CMK (cell line): ENCODE measurements at places on chromosomes 7 and 10.

- DNase-seq, result no peak
Measured at GRCh38 chr10:70479165-70479581, 606 bp downstream of the PALD1 start.

GRCh38 chr10:130190737-130191115 is 54.5 kb downstream of the GLRX3 start:
- no peak for DNase-seq

GRCh38 chr10:12381536-12382156 is 32.3 kb downstream of the CAMK1D start:
- no peak for DNase-seq

DNA sequence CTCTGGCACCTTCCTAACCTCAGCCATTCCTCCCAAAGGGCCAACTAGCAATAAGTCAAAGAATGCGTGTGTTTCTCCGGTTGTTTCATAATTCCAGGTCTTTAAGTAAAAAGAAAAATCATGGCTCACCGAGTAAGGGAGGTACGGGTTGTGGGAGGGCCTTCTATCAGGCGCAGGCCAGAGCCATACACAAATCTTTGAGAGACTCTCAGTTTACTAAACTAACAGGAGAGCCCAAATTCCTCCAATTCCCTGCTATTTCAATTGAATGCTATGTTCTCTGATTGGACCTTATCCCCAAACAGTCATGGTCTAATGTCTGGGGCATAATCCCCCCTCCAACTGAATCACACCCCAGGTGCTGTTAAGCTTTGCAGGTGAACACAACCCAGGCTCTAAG is 26.2 kb upstream of the SLF2 start:
- no peak for DNase-seq

- no peak for DNase-seq
Measured at GRCh38 chr10:6574664-6575176, 5.4 kb downstream of the PRKCQ start.

DNA sequence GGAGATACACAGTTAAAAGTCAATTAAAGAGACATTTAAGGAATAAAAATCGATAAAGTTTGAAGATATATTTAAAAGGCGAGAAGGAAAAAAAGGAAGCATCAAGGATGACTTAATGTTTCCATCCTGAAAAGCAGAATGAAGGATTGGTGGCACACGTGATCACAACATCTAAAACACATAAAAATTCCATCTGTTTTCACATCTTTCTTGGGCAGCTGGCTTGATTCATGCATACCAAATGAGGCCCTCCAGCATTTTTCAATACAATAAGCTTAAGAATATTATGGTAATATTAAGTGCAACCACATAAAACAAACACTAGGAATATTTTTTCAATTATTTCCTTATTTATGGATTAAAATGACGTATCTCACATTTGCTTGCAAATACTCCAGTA is 112.6 kb downstream of the TPK1 start:
- no peak for DNase-seq

- DNase-seq, result no peak
Measured at GRCh38 chr7:23544913-23545354, 13.2 kb upstream of the TRA2A start.

DNA sequence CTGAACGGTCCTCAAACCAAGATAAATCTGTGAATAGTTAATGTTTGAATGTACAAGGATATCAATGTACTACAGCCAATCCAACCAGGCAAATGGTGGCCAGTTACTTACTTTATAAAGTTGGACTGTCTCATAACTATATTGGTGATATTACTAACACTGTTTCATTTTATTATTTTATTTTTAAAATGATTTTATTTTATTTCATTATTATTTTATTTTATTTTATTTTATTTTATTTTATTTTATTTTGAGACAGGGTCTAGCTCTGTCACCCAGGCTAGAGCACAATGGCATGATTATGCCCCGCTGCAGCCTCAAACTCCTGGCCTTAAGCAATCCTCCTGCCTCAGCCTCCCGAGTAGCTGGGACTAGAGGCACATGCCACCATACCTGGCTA is 6.8 kb downstream of the IL15RA start:
- DNase-seq, result no peak

- no peak for DNase-seq
Measured at GRCh38 chr7:87506246-87507180, 31.0 kb upstream of the ABCB4 start.

DNA sequence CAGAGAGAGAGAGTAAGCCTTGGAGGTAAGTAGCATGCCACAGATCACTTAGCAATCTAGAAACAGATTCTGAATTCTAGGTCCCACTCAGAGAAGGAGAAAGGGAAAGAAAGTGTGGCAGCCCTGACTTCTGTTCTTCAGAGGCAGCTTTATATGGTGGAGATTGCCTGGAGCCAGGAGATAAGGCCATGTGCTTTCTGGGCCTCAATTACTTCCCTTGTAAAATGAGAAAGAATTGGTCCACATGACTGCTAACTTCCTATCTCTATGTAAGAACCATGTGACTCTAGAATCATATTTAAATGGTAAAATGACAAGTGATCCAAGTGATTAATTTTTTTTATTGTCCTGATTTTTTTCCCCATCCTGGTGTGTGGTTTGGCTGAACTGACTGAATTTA is 64.1 kb downstream of the HHEX start:
- no peak for DNase-seq

DNA sequence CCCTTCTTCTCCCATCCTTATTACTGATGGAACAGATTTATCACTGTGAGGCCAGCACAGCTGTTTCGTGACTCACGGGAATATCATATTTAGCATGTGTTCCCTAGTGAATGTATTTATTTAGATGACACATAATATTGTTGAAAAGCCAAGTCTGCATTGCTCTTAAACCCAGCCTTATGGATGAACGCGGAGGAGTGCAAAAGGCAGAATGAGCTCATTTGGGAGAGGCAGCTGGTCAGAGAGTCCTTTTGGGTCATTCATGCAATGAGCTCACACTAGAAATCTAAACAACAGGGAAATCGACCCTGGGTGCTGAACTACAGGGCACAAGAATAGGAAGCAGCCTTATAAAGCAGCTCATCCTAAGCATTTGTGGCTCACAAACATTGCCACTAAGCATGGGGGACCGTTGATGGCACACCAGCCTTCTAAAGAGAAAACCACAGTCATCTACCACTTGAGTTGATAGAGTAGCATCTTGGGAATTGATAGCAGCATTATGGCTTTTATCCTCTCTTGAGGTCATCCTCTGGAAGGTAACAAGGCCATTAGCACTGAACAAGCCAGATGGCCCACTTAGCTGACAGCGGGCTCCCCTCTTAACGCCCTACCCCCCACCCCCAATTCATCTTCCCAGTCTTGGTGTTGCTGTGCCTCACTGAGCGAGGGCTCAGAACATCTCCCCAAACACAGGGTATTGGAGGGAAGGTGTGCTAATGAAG is 32.9 kb upstream of the SDK1 start:
- DNase-seq, result no peak

DNA sequence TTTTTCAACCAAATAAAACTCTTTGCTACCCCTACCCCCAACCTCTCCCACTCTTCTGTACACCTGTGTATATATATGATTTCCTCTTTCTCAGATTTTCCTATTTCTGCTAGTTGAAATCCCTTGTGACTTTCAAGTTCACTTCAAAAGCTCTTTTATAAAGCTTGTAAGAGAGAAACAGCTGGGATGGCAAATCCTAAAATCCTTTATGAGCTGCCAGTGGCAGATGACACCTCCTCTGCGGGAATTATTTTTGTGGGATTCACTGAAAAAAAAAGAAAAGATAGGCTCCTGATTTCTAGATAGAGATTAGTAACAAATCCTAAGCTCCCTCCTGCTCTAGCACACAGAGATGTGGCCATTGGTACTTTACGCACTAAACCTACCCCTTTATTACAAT is 92.9 kb downstream of the AHR start:
- no peak for DNase-seq

DNA sequence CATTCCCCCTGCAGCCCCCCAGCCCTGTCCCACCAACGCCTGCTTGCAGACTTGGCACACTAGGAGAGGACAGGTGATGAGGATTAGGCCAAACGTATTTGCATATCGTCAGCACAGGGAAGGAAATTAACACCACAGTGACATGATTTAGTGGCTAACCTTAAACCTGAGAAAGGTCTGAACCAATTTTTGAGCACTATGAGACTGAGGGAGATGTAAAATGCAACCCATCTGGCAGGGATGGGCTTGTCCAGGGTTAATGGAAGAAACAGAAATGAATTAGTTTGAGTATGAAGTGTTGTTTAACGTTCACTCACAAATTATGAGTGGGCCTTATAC is 183.6 kb downstream of the TAX1BP1 start:
- DNase-seq, result no peak

DNA sequence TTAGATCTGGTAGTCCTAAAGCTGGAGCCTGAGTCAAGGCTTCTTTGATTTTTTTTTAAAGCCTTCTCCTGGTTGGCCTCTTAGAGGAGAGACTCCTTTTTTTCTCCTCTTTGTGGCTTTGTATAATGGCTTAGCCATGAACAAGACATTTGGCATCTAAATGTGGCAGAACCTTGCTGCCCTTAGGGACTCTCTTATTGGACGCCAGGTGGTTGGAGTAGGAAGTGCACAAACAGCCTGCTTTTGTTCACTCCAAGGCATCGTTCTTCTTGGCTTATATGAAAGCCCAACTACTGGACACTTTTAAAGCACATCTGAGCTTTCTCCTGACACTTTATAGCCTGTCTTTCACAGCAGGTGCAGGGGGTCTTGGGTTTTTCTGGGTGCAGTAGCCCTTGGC is 25.0 kb downstream of the ZPBP start:
- DNase-seq, result no peak

GRCh38 chr10:101816913-101817336 is 1.3 kb downstream of the OGA start:
- DNase-seq, result no peak

DNA sequence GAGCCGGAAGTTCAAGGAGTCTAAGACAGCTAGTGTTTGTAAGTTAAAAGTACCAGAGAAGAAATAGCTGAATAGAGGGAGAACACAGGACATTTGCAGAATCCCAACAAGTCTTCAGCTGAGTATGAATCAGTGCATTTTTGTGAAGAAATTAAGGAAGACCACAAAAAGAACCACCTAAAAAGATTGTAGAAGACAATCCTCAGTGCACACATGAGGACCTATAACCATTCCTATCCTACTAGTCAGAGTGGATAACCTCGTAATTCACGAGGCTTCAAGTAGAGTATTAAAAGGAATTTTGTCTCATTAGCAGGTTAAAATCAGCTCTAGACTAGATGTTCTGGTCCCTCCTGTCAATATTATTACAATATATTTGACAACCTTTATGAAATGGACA is 295.4 kb upstream of the KAT6B start:
- no peak for DNase-seq

- DNase-seq, result no peak
Measured at GRCh38 chr10:45640941-45641340, 31.6 kb downstream of the ZFAND4 start.

- DNase-seq, result no peak
Measured at GRCh38 chr10:55786461-55787050, 574.5 kb downstream of the ZWINT start.

DNA sequence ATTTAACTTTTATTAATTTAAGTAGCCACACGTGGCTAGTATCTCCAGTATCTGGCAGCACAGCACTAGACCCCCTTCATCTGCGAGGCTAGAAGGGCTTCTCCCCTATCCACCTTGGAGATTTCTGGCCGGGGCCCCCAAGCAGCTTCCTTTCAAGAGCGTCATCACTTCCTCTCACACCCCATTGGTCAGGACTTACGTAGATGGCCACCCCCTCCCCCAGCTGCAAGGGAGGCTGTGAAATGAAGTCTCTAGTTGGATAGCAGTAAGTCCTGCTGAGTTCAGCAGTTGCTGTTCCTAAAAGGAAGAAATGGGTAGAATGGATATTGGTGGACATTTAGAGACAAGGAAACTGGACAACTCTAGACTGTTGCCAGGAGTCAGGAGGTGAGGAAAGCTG is 33.8 kb upstream of the COMTD1 start:
- DNase-seq, result peak; percentile 31

DNA sequence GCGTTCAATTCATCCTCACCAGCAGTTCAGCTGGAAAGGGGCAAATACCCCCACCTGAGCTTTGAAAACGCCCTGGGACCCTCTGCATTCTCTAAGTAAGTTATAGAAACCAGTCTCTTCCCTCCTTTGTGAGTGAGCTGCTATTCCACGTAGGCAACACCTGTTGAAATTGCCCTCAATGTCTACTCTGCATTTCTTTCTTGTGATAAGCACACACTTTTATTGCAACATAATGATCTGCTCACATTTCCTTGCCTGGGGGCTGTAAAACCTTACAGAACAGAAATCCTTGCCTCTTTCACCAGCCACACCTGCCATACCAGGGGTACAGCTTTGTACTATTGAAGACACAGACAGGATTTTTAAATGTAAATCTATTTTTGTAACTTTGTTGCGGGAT is 155.8 kb upstream of the LANCL2 start:
- DNase-seq, result no peak

- no peak for DNase-seq
Measured at GRCh38 chr7:216360-217300, 24.3 kb downstream of the FAM20C start.

DNA sequence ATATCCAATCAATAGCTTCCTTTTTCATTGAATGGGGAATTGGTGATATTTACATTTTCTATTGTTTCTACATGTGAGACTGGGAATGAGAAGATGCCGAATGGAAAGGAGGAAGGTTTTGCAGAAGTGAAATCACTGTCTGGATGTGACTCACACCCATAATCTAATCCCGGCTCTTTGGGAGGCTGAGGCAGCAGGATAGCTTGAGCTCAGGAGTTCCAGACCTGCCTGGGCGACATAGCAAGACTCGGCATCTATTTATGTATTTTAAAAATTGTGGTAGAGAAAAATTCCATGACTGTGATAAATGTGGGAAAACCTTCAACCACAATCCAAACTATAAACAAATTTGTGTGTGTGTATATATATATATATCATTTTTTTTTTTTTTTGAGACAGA is 10.9 kb upstream of the FIS1 start:
- DNase-seq, result no peak

DNA sequence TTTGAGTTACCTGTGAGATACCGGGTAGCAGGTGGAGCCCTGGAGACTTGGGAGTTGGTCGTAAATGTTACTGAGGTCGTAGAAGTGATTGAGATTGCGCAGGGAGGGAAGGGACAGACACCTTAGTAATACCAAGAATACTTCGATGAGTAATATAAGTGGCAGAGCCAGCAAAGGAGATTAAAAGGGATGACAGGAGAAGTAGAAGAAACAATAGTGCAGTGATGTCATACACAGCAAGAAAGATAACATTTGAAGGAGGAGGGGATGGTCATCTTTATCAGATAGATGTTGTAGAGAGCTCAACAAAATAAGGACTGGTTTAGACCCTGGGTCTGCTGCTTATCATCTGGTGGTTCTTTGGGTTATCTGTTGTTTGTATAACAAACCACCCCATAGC is 5.0 kb downstream of the BCCIP start:
- no peak for DNase-seq

DNA sequence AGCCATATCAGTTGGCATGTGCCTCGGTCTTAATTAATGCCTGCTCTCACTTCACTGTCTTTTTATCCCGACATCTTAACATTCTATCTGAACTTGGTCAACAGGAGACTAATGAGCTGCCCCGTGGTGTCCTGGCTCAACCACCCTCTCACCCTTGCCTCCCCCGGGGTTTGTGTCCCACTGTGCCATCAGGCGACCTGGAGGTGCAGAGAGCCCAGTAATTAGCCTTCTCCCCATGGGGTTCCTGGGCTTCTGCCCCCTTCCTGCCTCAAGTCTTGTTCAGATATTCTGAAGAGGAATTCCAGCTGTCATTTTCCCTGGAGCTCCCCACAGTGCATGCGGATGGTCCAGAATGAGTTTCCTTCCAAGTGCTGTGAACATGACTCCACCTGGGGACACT is 10.1 kb upstream of the JAKMIP3 start:
- no peak for DNase-seq

GRCh38 chr10:10128387-10128786 is 889.3 kb upstream of the CELF2 start:
- no peak for DNase-seq
